ENCODE measurements at places on chromosomes 4 and X.

DNA sequence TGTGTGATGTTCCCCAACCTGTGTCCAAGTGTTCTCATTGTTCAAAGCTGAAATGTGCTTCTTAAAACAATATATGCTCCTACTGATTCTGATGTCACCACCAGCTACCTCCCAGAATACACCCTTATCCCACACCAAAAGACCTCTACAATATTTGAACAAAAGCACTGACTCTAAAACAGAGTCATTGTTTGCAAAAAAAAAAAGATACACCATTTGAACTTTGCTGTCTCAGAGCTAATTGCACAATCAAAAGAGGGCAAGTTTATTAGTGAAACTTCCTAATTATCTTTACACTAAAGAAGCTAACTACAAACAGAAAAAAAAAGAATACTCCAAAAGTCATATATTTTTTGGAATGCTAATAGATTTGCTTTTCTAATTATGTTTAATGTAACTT, 34.1 kb upstream of the INTU start:
- DNase-seq = no peak

DNA sequence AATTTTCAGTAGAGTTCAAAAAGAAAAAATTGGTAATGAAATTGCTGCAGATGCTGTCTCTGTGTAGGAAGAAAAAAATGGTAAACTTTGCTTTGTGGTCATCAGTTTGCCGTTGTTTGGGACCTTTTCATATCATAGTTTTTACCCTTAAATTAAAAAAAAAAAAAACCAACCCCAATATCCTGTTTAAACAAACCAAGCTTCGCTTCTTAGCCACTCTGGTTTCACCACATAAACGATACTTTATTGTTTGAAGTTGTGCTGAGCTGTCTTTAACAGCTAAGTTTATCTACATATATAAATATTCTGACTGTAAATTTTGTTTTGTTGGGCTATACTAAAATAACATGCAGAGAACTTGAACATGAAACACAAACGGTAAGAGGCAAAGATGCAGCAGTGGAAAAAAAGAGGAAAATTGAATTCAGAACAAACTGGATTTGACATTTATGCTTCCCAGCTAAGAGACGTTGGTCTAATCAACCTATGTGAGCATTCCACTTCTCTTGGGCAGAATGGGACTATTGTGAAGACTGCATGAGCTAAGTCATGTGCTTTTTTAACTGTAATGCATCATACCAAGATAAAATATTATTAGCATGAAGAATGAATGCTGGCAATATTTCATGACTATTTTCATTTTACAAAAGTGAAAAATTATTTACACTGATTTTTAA, 15.7 kb upstream of the H2AZ1 start:
- no peak for DNase-seq

DNA sequence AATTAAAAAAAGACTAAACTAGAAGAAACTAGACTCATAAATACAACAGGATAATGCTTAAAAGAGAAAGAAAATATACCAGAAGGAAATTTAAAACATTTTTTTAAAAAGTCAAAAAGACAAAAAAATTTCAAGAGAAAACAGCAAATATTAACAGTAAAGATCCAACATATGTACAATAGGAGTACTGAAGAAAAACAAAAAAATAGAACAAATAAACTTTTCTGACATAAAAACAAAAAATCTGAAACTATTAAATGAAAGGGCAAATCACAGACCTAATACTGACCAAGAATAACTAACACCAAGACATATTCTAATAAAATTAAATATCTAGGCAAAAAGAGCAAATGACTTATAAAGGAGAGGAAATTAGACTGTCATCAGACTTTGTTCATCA, 11.5 kb downstream of the DNAJB14 start:
- DNase-seq = no peak

- DNase-seq = no peak
These were observed 8.0 kb downstream of the NUDT6 start for GRCh38 chr4:122914292-122914904.

DNA sequence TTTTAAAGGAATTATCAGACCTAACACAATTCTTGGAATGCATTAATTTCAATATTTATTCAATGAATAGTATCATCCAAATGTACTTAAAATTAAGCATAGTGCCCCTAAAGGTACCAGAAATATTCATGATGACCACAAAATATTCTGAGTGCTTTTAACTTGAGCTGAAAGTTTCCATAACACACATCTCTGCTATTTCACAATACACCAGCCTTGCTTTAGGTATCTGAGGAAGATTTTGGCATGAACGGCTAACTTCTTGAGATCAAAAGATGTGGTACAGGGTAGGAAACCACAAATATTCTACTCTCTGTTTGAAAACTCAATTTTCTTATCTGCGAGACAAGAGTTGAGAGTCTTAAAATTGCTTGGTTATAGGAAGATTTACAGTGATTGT, 538.3 kb upstream of the PCDH7 start:
- no peak for DNase-seq

DNA sequence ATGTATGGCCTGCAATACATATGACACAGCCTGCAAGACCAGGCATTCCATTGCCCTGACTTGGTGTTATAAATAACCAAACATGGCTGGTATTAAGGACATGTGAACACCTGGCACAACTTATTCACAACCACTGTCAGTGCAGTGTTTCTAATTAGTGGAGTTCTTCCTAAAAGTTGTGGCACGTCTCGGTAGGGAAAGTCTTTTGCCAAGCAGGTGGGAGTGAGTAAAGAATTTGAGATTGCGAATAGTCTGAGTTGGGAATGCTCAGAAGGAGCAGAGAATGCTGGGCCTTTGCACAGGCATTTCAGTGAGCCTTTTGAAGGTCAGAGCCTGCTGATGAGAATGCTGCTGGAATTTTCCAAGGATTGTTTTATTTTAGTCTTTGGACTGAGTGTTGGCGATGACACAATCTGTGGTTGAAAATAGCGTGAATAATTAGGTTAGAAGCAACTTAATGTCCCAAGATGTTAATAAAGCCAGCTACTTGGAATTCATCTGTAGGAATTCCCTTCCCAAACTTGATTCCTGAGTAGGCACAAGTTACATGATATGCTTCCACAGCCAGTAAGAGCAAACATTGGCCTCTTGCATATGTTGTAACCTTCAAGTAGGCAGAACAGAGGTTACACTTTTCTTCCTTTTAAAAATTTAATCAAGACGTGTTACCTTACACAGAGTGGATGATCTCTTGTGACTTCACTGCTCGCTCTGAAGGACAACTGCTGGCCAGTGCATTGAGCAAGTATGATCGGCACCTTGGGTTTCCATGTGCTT, 83.6 kb upstream of the PGRMC2 start:
- DNase-seq = no peak

GRCh38 chr4:168694667-168695066, 197.8 kb downstream of the PALLD start:
- no peak for DNase-seq

GRCh38 chr4:102678695-102679335, 82.0 kb downstream of the MANBA start:
- DNase-seq = no peak

DNA sequence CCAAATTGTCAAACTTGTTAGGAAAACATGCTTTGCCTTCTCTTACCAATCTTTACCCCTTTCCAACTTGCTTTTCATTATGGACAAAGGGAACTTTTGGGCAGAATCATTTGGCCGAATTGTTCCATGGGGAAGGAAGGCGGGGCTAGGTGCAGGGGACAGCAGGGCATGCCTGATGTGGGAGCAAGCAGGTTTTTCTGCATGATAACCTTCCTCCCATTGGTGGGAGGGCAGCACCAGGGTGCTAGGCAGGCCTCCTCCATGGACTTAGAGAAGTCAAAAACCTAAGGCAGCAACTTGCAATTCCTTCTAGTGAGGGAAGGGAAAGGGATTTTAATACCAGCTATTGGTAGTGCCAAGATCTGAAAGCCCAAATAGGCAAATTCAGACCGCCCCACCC, 260.5 kb downstream of the MAPK10 start:
- DNase-seq = no peak

- DNase-seq = no peak
These were observed 16.9 kb upstream of the ARMCX2 start for GRCh38 chrX:101676571-101676970.

DNA sequence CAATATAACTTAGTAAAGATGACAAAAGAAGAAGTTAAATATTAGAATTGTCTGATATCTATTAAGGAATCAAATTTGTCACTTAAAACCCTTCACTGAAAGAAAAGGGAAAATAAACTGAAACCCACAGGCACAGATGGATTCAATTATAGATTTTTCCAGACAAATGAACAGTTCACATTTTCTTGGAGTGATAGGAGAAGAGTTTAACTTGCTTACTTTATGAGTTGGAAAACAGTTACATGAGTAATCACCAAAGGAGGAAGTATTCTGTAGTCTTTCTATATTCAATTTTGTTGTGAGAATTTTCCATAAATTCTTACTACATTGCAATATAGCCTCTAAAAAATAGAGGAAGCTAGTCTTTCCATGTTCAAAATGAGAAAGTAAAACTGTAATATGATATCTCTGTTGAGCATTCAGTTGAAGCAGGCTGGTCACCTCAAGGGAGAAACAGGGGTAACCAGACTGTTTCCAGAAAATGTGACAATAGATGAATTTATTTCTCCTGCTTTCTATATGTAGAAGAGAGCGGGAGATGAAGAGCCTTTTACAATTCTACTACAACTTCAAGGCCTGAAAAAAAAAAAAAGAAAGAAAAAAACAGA, 330.3 kb upstream of the EPHA5 start:
- DNase-seq = no peak

GRCh38 chr4:150039274-150040127, 38.7 kb upstream of the DCLK2 start:
- no peak for DNase-seq

GRCh38 chr4:168614281-168615057, 117.6 kb downstream of the PALLD start:
- no peak for DNase-seq

- DNase-seq = no peak
These were observed 12.7 kb upstream of the STARD8 start for GRCh38 chrX:68634649-68635227.

- DNase-seq = no peak
These were observed 42.6 kb downstream of the ARFIP1 start for GRCh38 chr4:152822323-152822722.

- no peak for DNase-seq
These were observed 36.2 kb upstream of the NDNF start for GRCh38 chr4:121108557-121108956.

DNA sequence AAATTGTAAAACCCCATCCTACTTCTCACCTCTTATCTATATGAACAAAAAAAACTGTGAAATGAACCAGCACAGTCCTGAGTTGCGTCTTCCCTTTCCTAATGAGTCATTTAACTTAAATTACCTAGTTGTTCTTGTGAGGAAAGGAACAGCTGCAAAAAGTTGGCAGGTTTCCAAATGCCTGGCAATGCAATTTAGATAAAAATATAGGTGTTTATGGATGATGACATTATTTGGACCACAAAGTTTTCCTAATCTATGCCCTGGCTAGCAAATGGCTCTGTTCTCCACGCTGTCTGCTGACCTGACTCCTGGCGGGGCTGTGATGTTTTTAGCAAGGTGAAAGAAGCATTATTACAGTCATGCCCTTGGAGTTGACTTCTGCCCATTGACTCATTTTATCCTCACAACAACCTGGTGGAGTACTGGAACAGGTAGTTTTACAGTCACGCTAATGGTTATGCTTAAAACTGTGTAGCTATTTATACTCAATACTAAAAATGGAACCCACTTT, 29.8 kb upstream of the RELL1 start:
- DNase-seq = no peak

DNA sequence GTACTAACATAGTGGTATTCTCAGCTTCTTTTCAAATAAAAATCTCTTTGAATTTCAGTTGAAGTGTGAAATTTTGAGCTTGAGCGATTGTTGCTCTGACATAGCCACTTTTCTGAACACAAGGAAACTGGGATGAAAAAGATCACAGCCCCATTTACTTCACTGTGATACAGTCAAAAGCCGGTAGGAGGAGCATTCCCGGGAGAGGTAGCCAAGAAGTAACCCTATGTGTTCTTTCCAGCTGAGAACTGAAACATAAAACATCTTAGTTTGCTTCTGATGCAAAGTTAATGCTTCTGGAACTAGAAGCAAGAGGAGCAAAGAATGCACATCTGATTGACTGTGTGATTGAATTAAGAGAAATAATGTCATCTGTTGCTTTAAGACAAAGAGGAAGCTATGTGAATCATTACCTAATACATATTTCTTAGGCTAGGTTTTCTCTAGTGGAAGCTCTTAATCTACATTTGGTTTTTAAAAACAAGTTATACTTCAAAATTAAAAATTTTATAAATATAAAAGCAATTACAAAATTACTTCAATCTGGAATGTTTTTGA, 88.3 kb upstream of the UNC5C start:
- DNase-seq = no peak

- no peak for DNase-seq
These were observed 139.2 kb upstream of the ANK2 start for GRCh38 chr4:112910109-112910736.

DNA sequence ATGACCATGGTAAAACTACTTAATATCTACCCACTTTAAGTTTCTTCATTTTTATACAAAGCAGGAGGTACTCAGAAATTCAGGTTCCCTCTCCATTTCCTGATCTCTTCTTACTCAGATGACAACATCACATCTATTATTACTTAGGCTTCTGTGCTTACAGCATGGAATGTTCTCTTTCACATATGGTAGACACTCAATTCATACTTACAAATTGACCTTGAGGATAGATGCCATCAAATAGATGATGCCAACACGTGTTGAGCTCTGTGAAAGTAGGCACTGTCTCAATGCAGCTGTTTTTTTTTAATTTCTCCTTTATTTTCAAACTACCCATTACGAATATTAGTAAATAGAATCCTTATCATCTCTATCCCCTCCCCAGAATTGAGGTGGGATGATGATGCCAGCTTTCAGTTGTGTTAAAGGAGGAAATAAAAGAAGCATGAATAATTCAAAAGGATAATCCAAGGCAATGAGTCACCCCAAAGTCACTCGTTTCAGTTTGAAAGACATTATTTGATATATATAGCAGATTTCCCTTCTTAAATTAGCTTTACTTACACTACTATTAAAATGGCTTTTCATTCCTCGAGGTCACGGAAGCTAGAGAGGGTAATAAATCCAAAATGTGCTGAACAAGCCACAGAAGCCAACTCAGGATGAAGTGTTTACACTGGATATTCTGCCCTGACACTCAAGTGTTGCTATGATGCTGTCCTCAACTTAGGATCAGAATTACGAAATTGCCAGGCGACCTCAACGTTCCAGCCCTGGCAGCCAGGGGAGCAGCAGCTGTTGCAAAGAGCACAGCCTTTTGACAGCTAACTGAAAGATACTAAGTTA, 124.2 kb upstream of the EOLA2 start:
- DNase-seq = no peak

GRCh38 chr4:38455092-38455862, 208.7 kb upstream of the KLF3 start:
- DNase-seq = no peak

DNA sequence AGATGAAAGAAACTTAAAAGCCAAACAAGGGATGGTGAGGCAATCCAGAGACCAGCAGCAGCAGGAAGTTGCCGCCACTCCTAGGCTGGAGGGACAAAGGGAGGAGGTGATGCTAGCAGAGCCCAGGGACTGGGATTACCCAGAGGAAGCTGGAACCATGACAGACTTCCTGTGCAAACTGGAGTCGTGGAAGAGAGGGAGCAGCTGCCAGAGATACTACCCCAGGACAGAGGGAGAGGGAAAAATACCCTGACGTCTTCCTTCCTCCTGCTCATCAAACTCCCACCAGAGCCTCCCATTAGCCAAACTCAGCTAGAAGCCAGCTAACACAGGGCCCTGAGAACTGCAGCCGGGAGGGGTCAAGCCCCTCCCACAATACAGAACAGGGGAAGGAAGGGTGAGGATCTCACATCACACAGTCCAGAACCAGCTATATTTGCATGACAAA, 101.2 kb upstream of the KLF3 start:
- no peak for DNase-seq

GRCh38 chr4:51923343-51923742, 80.4 kb downstream of the DCUN1D4 start:
- DNase-seq = no peak

All from activated T-cell treated with anti-CD3 and anti-CD28 coated beads, Interleukin-2, amount 50 U/mL, for 4 hours (primary cell).